Activated T-helper 2 cell treated with anti-CD3 and anti-CD28 coated beads, Interferon-gamma antibody, Interleukin-2, Interleukin-4, amounts not matched to agents 10 μg/mL and 5 μg/mL and 100 μg/mL, durations not matched to agents 14 hours and 24 hours and 36 hours (primary cell): ENCODE measurements at places on chromosomes 6 and 20.

- no peaks in the 10 kb centered on the region for H3K36me3 ChIP-seq
- no peak for DNase-seq
- no peak overlapping the region for H3K27ac ChIP-seq
- H3K27me3 ChIP-seq: peaks cover 9% of the 10 kb centered on the region
Observed at GRCh38 chr6:39929733-39930461, 4.4 kb downstream of the MOCS1 start.

- peak; percentile 73 for DNase-seq
- peak within 1 kb of the TSS; percentile 89 for H3K27ac ChIP-seq
- peaks cover 74% of the 10 kb centered on the region for H3K36me3 ChIP-seq
Observed at GRCh38 chr6:33276864-33277662, at the start of gene B3GALT4. B3GALT4 (plus strand) TSS chr6:33277123; CDS start chr6:33277420, 297 bp downstream.

DNA sequence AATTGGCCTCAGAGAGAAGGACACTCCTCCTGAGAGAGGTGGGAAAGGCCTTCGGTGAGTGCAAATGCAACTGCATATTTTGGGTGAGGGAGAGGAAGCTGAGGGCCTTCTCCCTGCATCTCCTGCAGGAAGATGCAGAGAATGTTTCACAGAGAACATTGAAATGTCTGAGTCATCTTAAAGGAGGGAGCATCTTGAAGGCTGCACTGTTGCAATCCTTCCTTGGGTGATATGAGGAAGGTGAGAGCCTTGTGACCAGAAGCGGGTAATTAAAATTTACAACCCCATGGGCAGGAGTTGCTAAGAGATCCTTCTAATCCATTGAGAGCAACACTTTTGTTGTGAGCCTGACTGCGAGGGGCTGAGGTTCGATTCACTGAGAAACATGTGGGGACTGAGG lies 375.7 kb upstream of the MARCKS start:
- DNase-seq: no peak
- no peaks in the 10 kb centered on the region for H3K36me3 ChIP-seq
- no peak overlapping the region for H3K27ac ChIP-seq

DNA sequence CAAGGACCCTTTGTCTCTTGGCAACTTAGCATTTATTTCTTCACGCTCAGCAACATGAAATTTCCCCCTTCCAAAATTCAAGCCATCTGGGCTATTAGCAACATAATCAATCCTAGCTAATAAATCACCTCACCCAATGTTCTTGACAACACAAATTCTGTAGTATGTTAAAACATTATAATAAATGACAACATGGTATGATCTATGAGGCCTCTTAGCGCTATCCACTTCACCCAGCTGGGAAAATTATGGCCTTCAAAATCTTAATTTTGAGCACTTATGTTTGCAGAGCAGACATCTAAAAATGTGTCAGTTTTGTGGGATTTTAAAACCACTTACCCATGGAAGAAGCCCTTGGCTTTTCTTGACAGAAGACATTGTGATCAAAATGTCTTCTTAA lies 181.9 kb downstream of the HDGFL1 start:
- no peak for DNase-seq
- no peaks in the 10 kb centered on the region for H3K4me1 ChIP-seq
- no peak overlapping the region for H3K4me3 ChIP-seq
- no peak overlapping the region for H3K27ac ChIP-seq
- H3K27me3 ChIP-seq: no peaks in the 10 kb centered on the region
- H3K36me3 ChIP-seq: no peaks in the 10 kb centered on the region

DNA sequence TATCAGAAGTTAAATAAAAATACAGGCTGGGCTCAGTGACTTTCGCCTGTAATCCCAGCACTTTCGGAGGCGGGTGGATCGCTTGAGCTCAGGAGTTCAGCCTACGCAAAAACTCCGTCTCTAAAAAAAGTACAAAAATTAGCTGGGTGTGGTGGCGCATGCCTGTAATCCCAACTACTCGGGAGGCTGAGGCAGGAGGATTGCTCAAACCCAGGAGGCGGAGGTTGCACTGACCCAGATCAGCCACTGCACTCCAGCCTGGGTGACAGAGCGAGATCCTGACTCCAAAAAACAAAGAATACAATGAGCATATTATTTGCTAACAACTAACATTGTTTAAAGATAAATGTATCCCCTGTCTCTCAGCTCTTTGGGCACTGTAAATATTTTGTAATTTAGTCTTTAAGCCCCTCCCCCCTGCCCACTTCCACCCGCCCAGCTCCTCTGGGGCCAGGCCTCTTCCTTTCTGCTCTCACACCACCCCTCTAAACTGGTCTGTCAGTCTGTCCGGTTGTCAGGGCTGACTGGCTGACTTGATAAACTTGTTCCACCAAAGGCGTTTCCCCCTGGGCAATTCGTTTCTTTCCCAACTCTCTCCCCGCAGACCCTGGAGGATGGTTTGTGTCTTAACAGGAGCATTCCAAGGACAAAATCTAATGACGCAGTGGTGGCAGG lies 62.4 kb upstream of the QKI start:
- no peak overlapping the region for H3K4me3 ChIP-seq
- no peaks in the 10 kb centered on the region for H3K4me1 ChIP-seq
- H3K27me3 ChIP-seq: no peaks in the 10 kb centered on the region

- H3K27ac ChIP-seq: no peak overlapping the region
- H3K4me1 ChIP-seq: peaks cover 9% of the 10 kb centered on the region
- H3K36me3 ChIP-seq: peaks cover 5% of the 10 kb centered on the region
- no peak overlapping the region for H3K4me3 ChIP-seq
- H3K27me3 ChIP-seq: no peaks in the 10 kb centered on the region
- no peak for DNase-seq
Observed at GRCh38 chr6:53524455-53524815, 20.5 kb downstream of the GCLC start.

DNA sequence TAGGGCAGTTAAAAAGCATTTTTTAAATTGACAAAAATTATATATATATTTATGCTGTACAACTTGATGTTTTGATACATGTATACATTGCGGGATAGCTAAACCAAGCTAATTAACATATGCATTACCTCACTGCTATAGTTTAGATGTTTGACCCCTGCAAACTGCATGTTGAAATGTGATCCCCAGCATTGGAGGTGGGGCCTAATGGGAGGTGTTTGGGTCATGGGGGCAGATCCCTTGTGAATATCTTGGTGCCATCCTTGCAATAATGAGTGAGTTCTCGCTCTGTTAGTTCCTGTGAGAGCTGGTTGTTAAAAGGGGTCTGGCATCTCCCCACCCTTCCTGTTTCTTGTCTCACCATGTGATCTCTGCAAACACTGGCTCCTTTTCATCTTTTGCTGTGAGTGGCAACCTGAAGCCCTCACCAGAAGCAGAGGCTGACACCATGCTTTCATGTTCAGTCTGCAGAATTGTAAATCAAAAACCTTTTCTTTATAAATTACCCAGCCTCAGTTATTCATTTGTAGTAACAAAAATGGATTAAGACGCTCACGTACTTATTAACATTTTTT lies 111.8 kb downstream of the MCHR2 start:
- H3K36me3 ChIP-seq: no peaks in the 10 kb centered on the region
- peaks cover 7% of the 10 kb centered on the region for H3K27me3 ChIP-seq
- no peak for DNase-seq
- H3K4me1 ChIP-seq: no peaks in the 10 kb centered on the region

- H3K4me3 ChIP-seq: no peak overlapping the region
- no peaks in the 10 kb centered on the region for H3K36me3 ChIP-seq
- H3K4me1 ChIP-seq: no peaks in the 10 kb centered on the region
- no peak for DNase-seq
- H3K27me3 ChIP-seq: no peaks in the 10 kb centered on the region
Observed at GRCh38 chr6:84728602-84729001, 35.8 kb downstream of the TBX18 start.

DNA sequence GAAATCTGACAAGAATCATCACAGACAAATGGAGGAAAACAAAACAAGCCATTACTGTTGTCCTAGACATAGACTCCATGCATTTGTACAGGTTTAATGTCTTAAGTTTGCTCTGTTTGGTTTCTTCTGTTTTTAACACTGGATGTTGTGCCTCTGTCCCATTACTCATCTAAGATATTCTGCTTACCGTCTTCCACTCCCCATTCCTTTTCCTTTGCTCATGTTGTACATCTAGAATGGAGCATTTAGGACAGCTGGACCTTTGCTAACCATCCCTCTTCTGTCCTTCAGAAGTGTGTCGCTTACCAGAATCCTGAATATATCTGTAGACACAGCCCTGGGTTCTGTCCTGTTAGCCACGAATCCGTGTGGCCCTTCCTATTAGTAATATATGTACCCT lies 35.2 kb downstream of the RAB22A start:
- peaks cover 45% of the 10 kb centered on the region for H3K36me3 ChIP-seq
- no peak for DNase-seq
- H3K27ac ChIP-seq: no peak overlapping the region
- H3K4me1 ChIP-seq: peaks cover 16% of the 10 kb centered on the region

GRCh38 chr6:118764766-118765165 lies 113.4 kb upstream of the CEP85L start:
- H3K27me3 ChIP-seq: peaks cover 4% of the 10 kb centered on the region
- H3K27ac ChIP-seq: no peak overlapping the region
- peaks cover 20% of the 10 kb centered on the region for H3K4me1 ChIP-seq
- no peak overlapping the region for H3K4me3 ChIP-seq
- DNase-seq: no peak

DNA sequence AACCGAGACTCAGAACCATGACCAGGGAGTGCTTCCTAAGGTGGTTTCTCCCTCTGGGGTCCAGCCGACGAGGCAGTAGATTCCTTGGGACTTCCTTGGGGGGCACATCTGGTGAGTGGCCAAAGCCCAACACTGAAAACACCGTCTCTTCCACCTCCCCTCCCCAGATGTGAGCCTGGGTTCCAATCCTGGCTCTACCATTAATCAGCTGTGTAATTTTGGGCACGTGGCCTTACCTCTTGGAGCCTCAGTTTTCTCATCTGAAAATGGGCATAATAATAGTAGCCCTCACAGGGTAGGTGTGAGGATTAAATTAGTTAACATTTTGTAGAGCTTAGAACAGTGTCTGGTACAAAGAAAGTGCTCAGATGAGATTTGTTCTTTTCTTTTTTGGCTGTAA lies 5.5 kb downstream of the FAM110A start:
- no peak overlapping the region for H3K4me3 ChIP-seq
- H3K27ac ChIP-seq: no peak overlapping the region
- H3K27me3 ChIP-seq: no peaks in the 10 kb centered on the region
- DNase-seq: no peak
- H3K4me1 ChIP-seq: peaks cover 40% of the 10 kb centered on the region
- H3K36me3 ChIP-seq: peaks cover 4% of the 10 kb centered on the region

GRCh38 chr20:45355209-45356084 lies 7.2 kb upstream of the SDC4 start:
- DNase-seq: no peak
- H3K4me1 ChIP-seq: peaks cover 57% of the 10 kb centered on the region
- peak overlapping the region; percentile 87 for H3K27ac ChIP-seq
- no peaks in the 10 kb centered on the region for H3K27me3 ChIP-seq
- peak overlapping the region; percentile 58 for H3K4me3 ChIP-seq

GRCh38 chr20:14832630-14833029 lies 495.2 kb upstream of the FLRT3 start:
- no peaks in the 10 kb centered on the region for H3K27me3 ChIP-seq
- no peak for DNase-seq
- H3K36me3 ChIP-seq: no peaks in the 10 kb centered on the region
- H3K4me1 ChIP-seq: no peaks in the 10 kb centered on the region
- H3K27ac ChIP-seq: no peak overlapping the region
- no peak overlapping the region for H3K4me3 ChIP-seq

DNA sequence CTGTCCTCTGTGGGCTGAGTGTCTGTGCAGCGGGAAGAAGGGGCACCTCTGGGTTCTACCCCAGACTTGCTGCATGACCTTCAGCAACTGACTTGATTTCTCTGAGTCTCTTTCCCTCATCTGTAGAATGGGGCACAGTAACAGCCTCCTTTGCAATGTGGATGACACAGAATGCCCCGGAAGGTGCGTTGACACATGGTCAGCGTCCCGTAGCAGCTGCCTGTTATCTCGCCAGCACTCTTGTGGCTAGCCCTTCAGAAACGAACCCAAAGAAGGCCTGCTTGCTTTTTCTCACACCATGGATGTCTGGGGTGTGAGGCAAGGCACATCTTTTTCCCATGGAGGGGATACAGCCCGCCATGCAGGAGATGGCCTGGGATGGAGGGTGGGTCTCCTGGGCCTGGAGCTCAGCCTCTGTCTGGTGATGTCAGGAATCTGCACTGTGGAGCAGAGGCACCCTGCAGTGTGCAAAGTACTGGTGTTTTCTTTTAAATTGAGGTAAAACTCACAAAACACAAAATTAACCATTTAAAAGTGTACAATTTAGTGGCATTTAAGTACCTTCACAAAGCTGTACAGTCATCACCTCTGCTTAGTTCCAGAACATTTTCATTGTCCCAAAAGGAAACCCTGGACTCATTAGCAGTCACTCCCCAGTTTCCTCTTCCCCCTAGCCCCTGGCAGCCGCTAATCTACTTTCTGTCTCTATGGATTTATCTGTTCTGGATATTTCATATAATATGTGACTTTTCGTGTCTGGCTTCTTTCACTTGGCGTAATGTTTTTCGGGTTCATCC lies 59.8 kb upstream of the FAM83D start:
- H3K27me3 ChIP-seq: no peaks in the 10 kb centered on the region
- H3K4me1 ChIP-seq: peaks cover 50% of the 10 kb centered on the region
- H3K36me3 ChIP-seq: peaks cover 56% of the 10 kb centered on the region
- no peak overlapping the region for H3K27ac ChIP-seq

GRCh38 chr6:24009319-24009718 lies 116.7 kb upstream of the NRSN1 start:
- H3K4me1 ChIP-seq: no peaks in the 10 kb centered on the region
- no peak for DNase-seq
- no peak overlapping the region for H3K27ac ChIP-seq
- no peaks in the 10 kb centered on the region for H3K36me3 ChIP-seq
- H3K27me3 ChIP-seq: no peaks in the 10 kb centered on the region

DNA sequence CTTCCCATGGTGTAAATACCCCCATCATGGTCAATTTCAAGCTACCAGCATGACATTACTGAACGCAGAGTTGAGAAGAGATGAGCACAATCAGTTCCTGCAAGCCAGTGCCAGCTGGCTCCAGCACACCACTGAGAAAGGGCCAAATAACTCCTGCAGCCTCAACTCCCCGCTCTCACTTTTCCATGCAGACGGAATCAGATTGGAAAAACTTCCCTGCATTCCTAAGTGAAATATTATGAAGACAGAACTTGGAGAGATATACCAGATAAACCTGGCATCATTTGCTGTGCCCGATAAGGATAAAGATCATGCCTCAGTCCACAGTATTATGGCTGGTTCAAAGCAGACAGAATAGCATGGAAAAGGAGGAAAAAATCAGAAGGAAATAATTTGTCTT lies 56.7 kb downstream of the FILIP1 start:
- no peak overlapping the region for H3K27ac ChIP-seq
- DNase-seq: no peak
- no peak overlapping the region for H3K4me3 ChIP-seq
- no peaks in the 10 kb centered on the region for H3K4me1 ChIP-seq
- H3K27me3 ChIP-seq: peaks cover 5% of the 10 kb centered on the region

- H3K4me1 ChIP-seq: no peaks in the 10 kb centered on the region
- no peak overlapping the region for H3K4me3 ChIP-seq
- no peak for DNase-seq
- H3K27me3 ChIP-seq: no peaks in the 10 kb centered on the region
- H3K27ac ChIP-seq: no peak overlapping the region
Observed at GRCh38 chr6:55617272-55617671, 38.3 kb upstream of the HMGCLL1 start.

- no peaks in the 10 kb centered on the region for H3K27me3 ChIP-seq
- H3K27ac ChIP-seq: no peak overlapping the region
- H3K4me3 ChIP-seq: no peak overlapping the region
- peaks cover 5% of the 10 kb centered on the region for H3K36me3 ChIP-seq
- no peak for DNase-seq
- no peaks in the 10 kb centered on the region for H3K4me1 ChIP-seq
Observed at GRCh38 chr20:45392733-45393132, 14.6 kb upstream of the TP53TG5 start.
